NCI-H774 (cell line): ENCODE measurements at places on chromosomes 5 and 9.

DNA sequence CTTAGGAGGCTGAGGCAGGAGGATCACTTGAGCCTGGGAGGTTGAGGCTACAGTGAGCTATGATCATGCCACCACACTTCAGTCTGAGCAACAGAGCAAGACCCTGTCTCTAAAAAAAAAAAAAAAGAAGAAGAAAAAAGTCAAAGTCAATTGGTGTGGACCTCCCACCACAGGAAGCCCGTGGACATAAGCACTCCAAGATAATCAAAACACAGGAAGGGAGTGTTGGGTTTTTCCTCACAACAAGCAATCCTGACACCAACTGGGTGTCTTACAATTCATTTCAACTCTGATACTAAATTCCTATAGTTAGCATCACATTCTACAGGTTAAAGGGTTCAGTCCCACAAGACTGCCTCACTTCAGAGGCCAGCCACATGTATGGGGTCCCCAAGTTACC lies 70.7 kb downstream of the PDE6A start:
- no peak for DNase-seq

DNA sequence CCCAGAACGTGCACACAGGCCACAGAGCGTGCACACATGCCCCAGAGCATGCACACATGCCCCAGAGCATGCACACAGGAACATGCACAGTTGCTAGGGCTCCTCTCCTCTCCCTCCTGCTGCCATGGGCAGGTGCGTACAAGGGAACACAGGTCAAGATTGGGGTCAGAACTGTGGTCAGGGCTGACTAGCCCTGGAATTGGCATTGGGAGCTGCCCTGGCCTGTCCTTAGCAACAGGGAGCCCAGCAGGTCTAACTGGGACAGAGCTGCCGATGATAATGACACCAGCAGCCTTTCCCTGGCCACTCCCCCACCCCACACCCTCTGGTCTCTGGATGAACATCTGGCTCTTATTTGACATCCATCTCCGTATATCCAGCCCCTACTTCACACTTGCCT lies 8.0 kb downstream of the PCDH1 start:
- DNase-seq = no peak

DNA sequence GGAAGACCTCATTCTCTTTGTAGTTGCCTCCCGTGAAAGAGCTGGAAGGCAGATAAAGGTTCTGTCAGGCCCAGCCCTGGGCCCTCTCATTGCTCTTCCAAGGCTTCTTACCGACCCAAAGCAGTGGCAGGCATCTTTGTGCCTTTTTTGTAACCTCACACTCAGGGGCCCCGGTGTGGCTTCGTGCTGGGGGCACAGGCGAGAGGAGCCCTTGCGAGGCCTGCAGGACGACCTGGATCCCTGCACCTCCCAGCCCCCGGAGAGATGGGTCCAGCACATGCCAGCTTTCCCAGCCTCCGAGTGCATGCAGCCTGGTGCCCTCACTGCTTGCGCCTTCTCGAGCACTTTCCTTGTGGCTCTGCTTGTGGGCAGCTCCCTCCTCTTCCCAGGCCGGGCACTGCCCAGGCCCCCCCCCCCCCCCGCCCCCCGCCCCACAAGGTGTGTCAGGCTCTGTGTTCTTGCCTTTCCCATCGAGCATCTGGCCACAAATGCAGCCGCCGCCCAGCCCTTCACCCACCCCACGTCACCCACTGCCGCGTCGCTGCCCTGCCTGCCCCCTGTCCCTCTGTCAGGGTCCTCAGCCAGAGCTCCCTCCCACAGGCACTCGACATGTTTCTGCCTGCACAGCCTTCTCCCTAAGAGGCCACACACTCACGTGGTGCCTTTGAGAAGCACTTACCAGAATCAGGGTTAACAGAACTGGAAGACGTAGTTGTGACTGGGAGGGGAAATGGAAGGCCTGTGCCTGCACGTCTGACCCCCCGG lies 63.7 kb upstream of the CACNA1B start:
- no peak for DNase-seq

DNA sequence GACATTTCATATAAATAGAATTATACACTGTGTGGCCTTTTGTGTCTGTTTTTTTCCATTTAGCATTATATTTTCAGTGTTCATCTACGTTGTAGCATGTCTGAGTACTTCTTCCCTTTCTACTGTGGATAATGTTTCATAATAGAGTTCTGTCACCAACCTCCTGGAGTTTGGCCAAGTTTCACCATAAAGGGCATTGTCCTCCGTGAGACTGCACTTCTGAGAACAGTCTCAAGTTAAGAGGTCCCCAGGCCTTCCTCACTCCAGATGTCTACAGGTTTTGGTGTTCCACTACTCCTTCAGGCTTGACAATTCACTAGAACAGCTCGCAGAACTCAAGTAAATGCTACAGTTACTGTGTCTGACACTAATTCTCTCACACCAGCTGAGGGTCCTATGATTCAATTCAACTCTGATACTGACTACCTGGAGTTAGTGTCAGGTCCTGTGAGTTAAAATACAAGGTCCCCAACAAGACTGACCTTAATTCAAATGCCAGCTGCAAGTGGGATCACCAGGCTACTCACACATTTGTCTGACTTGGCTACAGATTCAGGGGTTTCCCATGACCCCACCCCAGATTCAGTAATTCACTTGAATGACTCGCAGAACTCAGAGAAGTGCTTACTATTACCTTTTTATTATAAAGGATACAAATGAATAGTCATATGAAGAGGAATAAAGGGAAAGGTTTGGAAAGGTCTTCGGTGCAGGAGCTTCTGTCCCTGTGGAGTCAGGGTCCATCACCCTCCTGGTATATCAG lies 31.1 kb downstream of the SLC35A4 start:
- DNase-seq = no peak

- no peak for DNase-seq
These were observed 245.5 kb upstream of the RPS23 start for GRCh38 chr5:82523633-82524032.

- no peak for DNase-seq
These were observed 136.7 kb downstream of the FAM114A2 start for GRCh38 chr5:153902016-153902415.

GRCh38 chr9:89046832-89047231 lies 55.6 kb downstream of the S1PR3 start:
- no peak for DNase-seq

DNA sequence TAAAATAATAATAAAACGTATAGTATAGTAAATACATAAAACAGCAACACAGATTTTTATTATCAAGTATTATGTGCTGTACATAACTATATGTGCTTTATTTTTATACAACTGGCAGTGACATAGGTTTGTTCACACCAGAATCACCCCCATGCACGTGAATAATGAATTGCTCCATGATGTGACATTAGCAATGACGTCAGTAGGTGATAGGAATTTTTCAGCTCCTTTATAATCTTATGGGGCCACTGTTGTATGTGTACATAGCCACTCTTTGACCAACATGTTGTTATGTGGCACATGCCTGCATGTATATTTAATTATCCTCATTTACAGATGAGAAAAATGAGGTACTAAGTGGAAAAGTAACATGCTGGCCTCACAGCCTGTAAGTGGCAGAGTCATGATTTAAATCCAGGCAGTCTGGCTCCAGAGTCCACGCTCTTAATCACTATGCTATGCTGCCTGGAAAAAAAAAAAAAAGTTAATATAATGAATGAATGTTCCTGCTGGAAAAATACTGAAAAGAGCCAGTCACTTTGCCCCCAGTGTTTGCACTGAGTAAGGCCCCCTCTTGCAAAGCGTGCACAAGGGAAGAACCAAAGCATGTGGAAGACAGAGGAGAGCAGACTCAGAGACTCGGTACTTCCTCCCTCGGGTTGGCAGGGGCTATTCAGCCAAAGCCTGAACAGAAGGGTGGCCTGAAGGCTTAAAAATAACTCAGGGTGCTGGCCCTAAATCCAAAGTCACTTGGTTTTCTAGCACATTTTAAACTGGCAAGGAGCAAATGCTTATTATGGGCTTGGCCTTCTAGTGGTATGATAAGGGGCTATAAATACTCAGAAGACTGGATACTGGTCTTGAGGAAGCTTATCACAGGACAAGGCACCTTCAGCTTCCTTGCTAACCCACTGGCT lies 206.8 kb downstream of the GLIS3 start:
- DNase-seq = no peak

DNA sequence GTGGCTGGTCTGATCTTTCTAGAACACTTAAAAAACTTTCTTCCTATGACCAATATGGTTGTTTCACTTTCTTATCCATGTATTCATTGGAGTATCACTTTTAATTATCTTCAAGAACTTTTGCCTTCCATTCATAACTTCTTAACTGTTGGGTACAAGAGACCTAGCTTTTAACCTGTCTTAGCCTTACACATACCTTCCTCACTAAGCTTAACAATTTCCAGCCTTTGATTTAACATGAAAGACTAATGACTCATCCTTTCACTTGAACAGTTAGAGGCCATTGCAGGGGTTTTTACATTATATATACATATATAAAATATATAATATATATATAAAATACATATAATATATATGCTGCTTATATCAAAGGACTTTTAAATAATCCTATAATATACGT lies 57.9 kb downstream of the ABHD17B start:
- no peak for DNase-seq

- DNase-seq = no peak
These were observed 8.9 kb downstream of the CXCL14 start for GRCh38 chr5:135569755-135570452.

- DNase-seq = no peak
These were observed 122.7 kb downstream of the ST8SIA4 start for GRCh38 chr5:100780376-100780870.

DNA sequence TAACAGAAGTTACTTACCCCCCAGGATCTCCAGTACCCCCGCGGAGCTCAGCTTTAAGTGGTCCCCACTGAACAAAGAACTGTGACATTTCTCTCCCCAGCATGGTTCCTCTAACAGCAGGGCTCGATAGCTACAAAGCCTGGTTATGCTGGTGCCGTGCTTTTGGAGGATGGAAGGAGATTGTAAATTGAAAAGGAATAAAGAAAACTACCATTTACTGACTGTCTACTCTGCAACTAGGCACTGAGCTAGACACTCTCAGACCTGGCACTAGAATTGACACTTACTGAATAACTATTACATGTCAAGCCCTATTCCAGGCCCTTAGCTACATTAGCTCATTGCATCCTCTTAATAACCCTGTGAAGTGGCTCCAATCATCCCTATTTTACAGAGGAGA lies 145.3 kb downstream of the TTLL11 start:
- DNase-seq = peak; percentile 76

DNA sequence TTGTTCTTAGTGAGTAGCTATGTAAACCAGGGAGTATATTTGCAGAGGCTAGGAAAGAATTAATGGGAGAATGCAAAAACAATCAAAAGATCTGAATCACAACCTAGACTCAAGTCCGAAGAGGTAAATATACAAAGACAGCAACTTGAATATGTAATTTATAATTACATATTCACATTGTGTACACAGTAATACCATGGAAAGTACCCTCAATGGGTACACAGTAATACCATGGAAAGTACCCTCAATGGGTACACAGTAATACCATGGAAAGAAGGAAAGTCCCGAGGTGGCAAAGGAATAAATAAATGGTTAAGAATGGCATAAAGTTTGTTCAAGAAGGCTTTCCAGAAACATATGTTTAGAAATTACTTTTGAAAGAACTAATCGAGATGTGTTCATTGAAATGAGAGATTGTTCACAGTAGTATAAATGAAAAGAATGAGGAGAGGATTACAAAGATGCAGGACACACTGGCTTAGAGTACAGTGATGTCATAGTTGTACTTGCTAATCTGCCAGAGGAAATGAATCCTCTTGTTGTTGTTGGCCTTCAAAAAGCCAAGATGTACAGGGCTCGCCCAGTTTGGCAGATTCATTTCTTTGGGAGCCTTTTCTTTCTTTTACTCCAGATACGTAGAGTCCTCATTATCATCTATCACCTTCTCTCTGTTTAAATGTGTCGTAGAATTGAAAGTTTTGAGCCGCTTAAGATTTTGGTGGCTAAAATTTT lies 116.0 kb downstream of the UNC13B start:
- DNase-seq = no peak
